ENCODE measurements at places on chromosomes 16 and 17.

GRCh38 chr17:39028690-39029089, 61.5 kb upstream of the FBXO47 start:
- no peak for DNase-seq

DNA sequence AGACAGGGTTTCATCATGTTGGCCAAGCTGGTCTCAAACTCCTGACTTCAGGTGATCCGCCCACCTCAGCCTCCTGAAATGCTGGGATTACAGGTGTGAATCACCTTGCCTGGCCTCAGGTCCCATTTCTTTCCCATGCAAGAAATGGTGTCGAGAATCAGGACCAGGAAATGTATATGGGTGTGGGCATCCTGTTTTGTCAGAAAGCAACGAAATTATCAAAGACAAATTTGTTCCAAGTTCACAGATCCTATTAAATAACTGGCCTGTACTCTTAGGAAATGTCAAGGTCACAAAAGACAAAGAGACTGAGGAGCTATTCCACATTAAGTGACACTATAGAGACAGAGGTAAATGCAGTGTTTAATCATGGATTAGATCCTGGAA, 17.1 kb upstream of the ST6GALNAC1 start:
- DNase-seq: no peak

DNA sequence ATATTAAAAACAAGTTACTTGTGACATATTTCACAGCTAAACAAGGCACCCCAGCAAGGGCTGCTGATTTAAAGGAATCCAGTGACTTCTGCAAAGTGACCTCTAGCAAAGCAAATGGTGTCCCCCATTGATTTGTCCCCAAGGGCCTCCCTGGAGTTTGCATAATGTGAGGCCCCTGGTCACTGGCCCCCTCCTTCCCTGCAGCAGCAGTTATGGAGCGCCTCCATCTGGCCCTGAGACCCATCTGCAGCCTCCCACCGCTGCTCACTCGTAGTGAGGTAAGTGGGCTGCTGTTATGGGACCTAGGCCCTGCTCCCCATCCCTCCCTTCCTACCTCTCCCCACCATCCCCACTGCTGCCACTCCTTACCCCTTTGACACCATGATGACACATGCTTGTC, 19.6 kb upstream of the EEF2K start:
- DNase-seq: no peak

GRCh38 chr16:89363621-89364393, 126.6 kb downstream of the ANKRD11 start:
- DNase-seq: no peak

GRCh38 chr17:76820039-76820438, 48.2 kb upstream of the MGAT5B start:
- no peak for DNase-seq

GRCh38 chr17:59405944-59406705, 74.7 kb downstream of the YPEL2 start:
- no peak for DNase-seq

- DNase-seq: no peak
Observed at GRCh38 chr17:77034677-77035424, 105.9 kb upstream of the SEC14L1 start.

- DNase-seq: no peak
Observed at GRCh38 chr16:88087517-88087877, 136.3 kb downstream of the BANP start.

All from stimulated activated CD4-positive, alpha-beta T cell treated with anti-CD3 and anti-CD28 coated beads, Interleukin-4, amount 100 ng/mL, for 4 hours (primary cell).